ENCODE measurements at places on chromosomes 2 and 18. TPM values are rescaled to one million over a fixed set of nuclear protein-coding genes. Genes with fewer than 3 reads are reported as not detected.

DNA sequence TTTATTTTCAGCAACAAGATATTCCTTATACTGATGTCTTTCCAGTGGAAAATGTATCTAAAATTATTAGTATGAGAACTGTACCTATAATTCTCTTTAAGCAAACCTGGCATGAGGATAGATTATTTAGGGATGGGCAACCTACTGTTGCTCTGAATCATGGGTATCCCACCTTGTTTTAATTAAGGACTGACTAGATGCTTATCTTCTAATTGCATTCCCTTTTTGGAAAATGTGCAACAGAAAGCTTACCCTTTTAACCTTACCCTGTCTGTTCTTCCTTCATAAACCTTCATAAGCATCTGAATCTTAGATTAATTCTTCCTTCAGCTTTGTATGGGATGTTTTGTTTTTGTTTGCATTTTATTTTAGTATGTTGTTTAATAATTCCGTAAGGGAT is 110.3 kb downstream of the TAF4B start:
- no peak for DNase-seq

DNA sequence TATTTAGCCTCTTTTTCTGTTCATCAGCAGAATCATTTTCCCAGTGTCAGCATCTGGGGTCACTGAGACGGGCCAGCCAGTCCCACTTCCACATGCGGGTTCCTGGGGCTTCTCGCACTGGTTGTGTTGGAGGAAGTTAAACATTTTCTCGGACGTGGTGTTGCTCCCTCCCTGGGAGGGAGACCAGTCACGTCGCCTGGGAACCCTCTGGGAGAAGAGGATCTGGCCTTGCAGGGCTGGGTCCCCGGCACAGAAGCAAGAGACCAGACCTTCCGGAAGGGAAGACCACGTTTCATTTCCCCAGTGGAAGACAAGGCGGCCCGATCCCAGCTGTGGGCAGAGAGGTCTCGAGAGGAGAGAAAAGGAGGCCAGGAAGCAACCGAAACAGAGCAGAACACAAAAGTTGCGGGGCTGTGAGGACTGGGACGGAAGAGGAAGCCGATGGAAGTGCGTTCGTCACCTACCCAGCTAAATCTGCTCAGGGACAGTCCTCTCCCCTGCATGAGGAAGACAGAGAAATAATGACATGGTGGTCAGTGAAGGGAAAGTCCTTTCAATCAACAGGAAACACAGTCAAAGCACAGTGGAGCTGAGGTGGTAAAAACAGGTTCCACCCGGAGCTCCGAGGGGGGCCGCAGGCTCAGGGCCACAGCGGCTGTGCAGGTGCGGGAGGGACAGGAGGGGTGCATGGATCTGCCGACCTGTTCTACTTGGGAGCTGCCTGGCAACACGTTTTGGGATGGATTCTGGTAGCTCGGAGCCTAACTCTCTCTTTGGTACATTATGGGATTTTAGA is 144.4 kb downstream of the MBP start:
- DNase-seq = no peak

GRCh38 chr2:144382849-144383248 is 137.1 kb downstream of the ZEB2 start:
- no peak for DNase-seq

The RAX gene
- not detected for total RNA-seq

GRCh38 chr18:34704074-34704473 is 6.0 kb upstream of the DTNA start:
- no peak for DNase-seq

The IL1F10 gene
- total RNA-seq = not detected

The DAPL1 gene
- not detected for total RNA-seq

DNA sequence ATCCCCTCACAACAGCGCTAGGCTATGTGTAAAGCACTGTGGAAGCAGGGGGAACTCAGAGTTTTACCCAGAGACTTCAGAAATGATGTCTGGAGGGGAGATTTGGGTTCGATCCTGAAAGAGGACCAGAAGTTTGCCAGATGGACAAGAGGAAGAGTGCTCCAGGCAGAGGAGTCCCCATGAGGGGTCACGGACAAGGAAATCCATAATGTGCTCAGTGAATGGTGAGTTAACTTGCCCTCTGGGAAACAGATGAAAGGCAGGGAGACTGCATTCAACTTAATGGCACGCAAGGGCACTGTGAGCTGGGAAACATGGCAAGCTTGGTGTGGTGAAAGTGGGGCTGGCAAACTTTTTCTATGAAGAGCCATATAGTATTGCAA is 6.0 kb upstream of the ASAP2 start:
- no peak for DNase-seq

DNA sequence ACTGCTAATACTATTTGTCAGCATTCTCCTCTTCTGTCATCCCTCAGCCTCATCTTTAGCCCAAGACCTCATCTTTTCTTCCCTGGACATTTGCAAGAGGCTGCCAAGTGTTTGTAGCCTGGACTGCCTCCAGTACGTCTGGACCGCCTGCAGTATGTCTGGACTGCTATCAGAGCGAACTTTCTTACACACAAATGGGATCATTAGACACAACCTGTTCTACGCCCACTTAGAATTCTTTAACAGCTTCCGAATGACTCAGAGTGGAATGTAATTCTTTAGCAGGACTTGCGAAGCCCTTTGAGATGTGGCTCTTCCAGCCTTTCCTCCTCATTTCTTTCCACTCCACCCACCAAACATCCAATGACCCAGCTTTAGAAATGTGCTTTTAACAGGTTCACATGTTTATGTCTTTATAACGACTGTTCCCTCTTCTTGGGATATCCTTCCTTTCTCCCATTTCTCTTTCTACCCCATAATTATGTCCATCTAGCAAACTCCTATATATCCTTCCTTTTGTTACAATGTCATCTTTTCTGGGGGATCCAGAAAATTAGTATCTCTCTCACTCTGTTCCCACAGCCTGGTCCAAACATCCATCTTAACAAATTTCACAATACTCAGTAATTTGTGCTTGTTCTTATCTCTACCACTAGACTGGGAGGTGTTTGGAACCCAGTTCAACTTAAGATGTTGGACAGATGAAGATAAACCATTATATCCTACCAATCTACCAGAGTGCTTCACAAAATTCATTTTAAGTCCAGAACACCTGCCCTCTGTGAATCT is 171.3 kb upstream of the PGAP1 start:
- DNase-seq = no peak

- DNase-seq = no peak
Measured at GRCh38 chr2:227079726-227080125, 84.3 kb downstream of the COL4A4 start.

DNA sequence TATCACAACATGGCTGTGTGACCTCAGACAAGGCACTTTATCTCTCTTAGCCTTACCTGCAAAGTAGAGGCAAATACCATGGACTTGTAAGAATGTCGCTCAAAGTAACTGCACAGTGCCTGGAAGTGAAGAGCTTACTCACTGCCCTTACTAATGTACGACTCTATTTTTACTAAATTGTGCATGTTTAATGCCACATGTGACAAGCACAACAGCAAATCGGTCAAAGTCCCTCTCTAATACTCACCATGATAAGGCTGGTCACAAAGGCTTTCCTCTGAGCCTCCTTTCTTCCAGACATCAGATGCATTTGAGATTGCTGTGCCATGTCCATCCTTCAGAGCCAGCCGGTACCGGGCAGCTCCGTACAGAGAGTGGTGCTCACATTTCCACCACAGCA is 100.4 kb upstream of the CD302 start:
- DNase-seq = no peak

- no peak for DNase-seq
Measured at GRCh38 chr2:30769481-30769780, 37.8 kb downstream of the CAPN13 start.

The RNF152 gene
- total RNA-seq = 0.08 TPM

GRCh38 chr2:228916416-228917090 is 354.5 kb downstream of the PID1 start:
- DNase-seq = no peak

- no peak for DNase-seq
Measured at GRCh38 chr18:25251068-25251467, 100.9 kb downstream of the ZNF521 start.

DNA sequence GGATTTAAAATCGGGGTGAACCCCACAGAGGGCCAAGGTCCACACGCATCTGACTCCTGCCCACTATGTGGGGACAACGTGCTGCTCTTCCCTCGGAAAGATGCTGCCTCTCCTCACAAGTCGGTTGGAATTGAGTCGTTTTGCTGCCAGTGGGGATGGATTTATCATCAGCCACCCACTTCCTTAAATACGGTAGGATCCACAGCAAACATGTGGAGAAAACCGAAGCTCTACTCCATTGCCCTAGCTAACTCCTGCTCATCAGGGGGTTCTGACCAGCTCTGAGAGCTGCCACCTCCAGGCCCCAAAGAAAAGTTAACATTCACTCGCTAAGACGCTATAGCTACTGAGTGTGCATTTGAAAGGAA is 80.9 kb downstream of the CHRNA1 start:
- DNase-seq = peak; percentile 35

DNA sequence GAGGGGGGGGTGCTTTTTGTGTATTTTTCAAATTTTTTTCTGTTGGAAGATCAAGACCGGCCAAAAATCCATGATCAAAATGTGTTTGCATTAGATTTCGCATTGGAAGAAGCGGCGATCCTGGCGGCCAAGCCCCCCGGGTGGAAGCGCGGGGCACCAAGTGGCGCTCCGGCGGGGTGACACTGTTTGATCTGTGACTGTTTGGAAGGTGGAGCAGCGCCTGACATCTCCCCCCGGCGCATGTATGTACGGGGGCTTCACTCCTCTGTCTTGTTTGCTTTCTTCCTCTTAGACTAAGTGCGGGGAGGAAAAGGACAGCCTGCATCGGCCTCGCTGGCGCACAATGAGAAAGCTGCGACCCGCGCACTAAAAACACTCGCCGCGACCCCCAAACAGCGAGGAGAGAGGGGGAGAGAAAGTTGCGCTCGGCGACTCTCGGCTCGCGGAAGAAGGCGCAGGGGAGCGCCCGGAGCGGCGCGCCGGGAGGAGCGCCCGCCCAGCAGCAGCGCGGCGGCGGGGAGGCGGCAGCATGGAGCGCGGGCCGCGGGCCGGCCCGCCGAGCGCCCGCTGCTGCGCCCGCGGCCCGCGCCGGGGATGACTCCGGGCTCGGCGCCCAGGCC is 515 bp downstream of the TSHZ1 start:
- peak; percentile 30 for DNase-seq

The INHA gene
- total RNA-seq = not detected

DNA sequence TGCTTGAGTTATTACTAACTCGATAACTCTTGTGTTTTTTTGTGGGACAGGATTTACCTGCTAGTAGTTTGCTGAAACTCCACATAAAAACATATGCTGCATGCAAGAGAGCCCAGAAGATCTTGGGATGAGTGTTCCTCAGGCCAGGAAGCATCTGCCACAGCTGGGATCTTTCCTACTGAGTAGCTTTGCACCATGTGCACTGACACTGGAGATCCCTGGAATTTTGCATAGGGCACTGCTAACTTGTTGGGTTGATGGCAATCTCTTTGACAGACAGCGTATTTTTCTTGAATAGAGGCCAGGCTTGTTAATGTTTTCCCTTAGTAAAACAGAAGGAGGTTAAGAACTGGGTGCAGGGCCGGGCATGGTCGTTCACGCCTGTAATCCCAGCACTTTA is 808 bp upstream of the SERPINB11 start:
- DNase-seq = no peak

DNA sequence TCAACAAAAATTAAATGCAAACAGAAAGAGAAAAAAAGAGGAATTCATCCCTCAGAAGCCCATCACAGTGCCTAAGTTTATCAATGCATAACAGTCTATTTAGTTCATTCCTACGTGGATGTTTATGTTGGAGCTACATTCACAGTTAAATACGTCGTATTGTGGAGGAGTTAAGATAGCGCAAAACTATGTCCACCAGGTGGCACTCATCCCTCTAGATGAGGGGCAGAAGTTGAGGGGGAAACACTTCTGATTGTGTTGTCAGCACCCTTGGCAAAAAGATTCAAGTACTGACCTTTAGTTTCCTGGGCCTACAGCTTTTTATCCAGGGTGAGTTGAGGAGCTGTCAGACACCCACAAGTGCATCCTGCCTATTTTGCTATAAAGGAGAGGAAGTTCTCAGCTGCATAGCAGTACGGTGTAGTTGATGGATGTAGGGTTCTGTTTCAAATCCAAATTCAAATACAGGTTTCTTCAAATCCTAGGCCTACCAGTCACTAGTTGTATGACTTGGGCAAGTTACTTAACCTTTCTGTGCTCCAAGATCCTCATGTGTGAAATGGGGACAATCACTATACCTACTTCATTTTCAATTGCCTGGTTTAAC is 26.8 kb upstream of the MYO1B start:
- peak; percentile 10 for DNase-seq

DNA sequence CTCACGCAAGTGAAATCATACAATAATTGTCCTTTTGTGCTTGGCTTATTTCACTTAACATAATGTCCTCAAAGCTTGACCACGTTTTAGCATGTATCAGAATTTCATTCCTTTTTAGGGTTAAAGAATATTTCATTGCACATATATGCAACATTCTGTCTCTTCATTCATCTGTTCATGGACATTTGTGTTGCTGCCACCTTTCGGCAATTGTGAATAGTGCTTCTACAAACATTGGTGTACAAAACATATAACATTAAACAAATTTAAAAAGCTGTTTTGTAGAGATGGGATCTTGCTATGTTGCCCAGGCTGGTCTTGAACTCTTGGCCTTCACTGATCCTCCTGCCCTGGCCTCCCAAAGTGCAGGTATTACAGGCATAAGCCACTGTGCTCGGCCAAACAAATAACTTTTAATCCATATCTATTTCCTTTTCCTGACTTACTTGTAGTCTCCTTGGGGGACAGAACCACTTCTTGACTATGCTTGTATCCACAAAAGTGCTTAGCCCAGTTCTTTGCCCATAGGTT is 209.3 kb downstream of the SLC4A3 start:
- DNase-seq = no peak

GRCh38 chr2:18791172-18791797 is 201.9 kb upstream of the NT5C1B start:
- DNase-seq = no peak

GRCh38 chr2:12928197-12928774 is 211.6 kb downstream of the TRIB2 start:
- DNase-seq = no peak

DNA sequence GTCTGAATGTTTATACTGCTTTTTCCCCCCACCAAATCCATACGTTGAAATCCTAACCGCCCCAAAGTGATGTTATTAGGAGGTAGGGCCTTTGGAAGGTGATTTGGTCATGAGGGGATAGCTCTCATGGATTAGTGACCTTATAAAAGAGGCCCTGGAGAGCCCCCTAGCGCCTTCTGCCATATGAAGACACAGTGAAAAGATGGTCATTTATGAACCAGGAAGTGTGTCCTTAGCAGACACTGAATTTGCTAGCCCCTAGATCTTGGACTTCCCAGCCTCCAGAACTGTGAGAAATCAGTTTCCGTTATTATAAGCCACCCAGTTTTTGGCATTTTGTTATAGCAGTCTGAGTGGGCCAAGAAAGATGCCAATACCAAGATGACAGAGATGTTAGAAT is 7.2 kb upstream of the TSN start:
- DNase-seq = no peak
